Activated T-cell treated with anti-CD3 and anti-CD28 coated beads for 1 hour (primary cell): ENCODE measurements at places on chromosomes 13 and 19.

- DNase-seq, result no peak
Measured at GRCh38 chr13:74978591-74978990, 503.4 kb downstream of the TBC1D4 start.

DNA sequence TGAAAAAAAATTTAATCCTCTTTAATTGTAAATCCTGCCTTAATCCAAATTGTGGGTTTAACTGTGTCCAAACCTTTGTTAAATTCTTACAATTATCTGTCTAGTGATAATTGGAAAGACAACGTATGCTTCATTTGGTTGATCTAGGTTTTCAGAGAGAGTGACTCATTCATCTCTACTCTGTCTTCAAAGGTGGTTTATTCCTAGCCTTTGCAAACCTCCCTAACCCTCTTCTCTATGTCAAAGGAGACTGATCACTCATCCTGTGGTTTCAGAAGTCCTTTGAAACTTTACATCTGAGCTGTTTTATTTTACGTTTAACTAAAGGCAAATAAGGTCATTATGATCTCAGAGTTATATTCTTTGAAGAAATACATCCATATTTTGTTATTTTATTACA is 8.8 kb upstream of the OXGR1 start:
- no peak for DNase-seq

DNA sequence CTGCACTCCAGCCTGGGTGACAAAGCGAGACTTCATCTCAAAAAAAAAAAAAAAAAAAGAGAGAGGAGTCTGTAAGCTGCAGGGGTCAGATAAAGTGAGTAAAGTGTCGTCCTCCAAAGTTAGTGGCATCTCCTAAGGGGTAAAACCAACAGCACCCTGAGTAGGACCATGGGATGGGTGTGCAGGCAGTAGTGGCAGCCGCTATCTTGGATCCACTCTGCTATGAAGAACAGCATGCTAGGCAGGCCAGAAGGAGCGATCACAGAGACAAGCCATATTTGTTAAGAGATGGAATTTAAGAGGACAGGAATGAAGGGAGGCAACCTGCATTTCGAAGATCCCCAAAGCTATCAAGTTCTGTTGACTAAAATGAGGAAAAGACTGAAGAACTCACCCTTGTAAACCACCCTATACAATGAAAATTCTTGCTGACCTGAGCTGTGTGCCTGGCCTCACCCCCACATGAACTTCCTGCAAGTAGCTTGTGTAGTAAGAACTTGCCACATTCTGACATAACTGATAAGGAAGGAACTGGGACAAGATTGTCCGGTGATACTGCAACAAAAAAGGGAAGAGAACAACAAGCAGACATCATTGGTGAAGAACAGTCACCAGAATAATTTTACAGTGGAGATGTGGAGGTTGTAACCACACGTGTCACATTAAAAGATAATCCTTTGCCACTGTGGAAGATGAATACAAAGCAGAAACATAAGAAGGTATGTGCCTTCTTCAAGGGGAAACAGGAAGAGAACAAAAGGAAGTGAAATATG is 16.2 kb downstream of the DPY19L3 start:
- DNase-seq, result no peak

GRCh38 chr13:21730186-21730880 is 59.5 kb downstream of the FGF9 start:
- no peak for DNase-seq

- DNase-seq, result no peak
Measured at GRCh38 chr19:50632151-50632835, 7.4 kb downstream of the SYT3 start.
